Activated T-cell treated with anti-CD3 and anti-CD28 coated beads for 48 hours (primary cell): ENCODE measurements at places on chromosomes 13 and 19.
A peak's percentile ranks its signal among the peaks of the same experiment; 100 is the strongest.

DNA sequence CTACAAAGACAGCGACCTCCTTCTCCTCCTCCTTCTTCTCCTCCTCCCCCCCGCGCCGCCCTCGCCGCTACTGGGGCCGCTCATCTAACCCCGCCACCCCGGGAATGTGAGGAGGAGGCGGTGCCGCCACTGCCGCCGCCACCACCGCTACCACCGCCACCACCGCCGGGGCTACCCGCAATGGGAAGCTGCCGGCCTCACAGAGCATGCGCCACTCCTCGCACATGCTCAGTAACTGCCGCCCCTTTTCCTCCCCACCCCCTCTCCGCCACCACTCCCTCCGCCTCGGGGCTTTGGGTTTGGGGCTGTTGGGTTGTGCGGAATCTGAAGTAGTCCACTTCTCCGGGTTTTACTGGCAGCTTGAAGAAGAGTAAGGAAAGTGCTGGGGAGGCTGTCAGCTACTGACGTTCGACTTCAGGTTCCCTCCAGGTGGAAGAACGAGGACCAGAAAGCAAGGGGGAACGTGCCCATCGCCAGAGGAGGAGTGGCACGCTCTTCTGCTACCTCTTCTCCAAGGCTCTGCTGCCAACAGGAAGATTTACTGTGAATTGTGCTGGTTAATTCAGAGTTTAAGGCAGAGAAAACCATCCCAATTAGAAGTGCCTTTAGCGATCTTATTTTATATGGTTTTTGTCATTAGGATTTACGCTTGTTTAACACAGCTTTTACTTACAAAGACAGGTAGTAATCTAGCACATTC is at the start of gene MYCBP2:
TSS of gene MYCBP2 (minus strand) at position 190 of the 700 bp plus-strand sequence. CDS start 319 bp downstream, outside the sequence.
- DNase-seq = peak; percentile 96

GRCh38 chr19:6261883-6262282 is 17.9 kb downstream of the MLLT1 start:
- no peak for DNase-seq

- no peak for DNase-seq
Measured at GRCh38 chr13:111066544-111066943, 48.6 kb upstream of the ARHGEF7 start.

DNA sequence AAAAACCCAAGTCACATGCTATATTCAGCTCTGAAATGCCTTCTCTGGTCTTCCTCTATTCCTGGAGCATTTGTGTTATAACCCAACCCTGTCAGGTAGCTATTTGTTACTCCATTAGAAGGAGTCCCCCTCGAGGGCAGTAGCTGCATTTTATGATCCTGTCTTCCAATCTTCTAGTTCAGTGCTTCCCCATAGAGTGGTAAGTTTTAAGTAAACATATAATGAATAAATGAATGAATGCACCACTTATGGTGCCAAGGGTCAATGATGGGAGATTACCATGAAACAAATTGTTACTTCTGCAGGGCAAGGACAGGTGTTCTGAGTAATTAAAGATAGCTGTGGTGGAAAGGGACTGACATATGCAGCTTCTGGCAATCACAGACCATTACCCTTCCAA is 4.0 kb downstream of the RASL11A start:
- no peak for DNase-seq

- DNase-seq = no peak
Measured at GRCh38 chr13:62418376-62418775, 1002.7 kb upstream of the PCDH20 start.

DNA sequence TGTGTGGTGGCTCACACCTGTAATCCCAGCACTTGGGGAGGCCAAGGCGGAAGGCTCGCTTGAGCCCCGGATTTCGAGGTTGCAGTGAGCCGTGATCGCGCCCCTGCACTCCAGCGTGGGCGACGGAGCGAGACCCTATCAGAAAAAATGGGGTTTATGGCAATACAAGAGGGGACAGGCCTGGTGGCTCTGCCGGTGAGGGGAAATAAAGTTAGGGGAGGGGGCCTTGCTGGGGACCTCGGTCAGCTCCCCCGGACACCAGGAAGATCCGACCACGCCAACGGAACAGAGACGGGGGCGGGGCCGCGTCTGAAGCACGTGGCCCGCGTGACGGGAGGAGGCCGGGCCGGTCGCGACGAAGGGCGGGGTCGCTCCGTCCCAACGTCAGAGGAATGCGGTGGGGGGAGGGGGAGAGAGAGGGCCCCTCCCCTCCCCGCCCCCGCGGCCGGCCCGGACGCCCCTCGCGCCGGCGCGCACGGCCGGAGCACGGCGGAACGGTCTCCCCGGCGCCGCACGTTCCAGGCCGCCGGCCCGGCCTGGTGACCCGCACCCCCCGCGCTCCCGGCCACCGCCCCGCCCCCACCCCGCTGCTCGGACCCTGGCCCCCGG is 1.9 kb upstream of the HNRNPL start:
- peak; percentile 92 for DNase-seq

- DNase-seq = no peak
Measured at GRCh38 chr19:44282846-44283245, 22.0 kb downstream of the ZNF235 start.

DNA sequence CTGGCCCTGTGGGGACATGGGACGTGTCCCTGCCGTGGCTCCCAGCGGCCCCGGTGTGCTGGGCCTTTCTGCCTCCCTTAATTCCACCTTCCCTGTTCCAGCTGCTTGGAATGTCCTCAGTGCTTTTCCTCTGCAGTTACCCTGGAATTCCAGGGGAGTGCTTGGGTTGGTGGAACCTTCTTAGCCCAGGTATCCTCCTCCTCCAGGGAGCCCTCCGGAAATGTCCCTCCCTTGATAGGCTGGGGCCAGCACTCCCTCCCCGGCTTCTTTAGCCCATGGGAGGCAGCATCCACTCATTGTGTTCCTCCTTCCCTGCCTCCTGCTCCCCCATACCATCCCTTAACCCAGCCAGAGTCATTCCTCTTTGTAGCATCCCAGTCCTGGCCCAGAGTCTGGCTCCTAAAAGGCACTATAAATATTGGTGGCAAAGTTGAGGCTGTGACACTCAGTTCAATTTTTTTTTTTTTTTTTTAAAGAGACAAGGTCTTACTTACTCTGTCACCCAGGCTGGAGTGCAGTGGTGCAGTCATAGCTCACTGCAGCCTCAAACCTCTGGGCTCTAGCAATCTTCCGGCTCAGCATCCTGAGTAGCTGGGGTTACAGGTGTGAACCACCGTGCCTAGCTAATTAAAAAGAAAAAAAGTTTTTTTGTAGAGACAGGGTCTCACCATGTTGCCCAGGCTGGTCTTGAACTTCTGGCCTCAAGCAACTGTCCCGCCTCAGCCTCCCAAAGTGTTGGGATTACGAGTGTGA is 13.7 kb upstream of the SLC7A10 start:
- DNase-seq = no peak

DNA sequence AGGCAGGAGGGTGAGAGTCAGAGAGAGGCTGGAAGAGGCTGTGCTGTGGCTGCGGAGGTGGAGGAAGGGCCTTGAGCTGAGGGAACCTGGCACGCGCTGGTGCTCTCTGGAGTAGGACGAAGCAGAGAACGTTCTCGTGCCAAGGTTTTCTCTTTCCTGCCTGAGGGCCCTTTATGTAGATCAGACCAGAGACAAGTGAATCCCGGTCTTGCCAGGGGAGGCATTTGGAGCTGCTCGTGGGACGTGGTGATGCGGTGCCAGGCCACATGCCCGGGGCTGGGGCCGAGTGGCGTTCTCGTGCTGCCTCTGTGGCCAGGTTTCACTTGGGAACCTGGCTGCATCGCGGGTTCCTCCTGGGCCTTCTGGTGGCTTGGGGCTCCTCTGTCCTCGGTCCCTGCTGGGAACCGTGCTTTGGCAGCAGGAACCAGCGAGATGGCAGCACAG is 54.2 kb downstream of the KDM4B start:
- no peak for DNase-seq

GRCh38 chr13:76684336-76684735 is 201.9 kb downstream of the KCTD12 start:
- no peak for DNase-seq

DNA sequence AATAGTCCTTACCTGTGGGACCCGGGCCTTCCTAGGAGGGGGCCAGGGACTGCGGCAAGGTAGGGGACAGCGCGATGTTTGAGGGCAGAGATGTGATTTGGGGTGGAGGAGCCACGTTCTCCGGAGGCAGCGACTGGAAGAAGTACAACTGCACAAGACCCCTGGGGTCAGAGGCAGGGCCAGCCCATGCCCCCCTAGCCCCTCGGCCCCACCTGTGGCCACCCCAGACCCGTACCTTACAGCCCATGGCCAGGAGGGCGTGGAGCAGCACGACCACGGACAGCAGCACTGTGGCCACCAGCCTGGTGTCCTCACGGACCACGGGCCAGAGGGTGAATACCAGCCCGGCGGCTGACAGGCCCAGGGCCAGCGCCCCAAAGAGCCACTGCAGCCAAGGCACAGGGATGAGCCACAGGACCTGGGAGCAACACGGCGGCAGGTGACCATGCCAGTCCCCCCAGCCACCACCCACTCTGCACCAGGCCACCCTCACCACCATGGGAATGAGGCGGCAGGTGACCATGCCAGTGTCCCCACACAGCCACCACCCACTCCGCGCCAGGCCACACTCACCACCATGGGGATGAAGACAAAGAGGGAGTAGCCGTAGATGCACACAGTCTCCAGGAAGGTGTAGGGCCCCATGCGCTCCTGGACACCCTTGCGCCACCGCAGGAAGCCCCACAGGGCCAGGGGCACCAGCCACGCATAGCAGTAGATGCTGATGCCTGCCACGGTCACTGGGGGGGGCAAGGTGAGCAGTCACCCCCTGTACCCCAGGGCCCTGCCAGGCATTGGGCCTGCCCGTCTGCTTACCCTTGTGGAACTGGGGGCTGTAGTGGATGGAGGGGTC is 5.0 kb downstream of the YIPF2 start:
- no peak for DNase-seq

DNA sequence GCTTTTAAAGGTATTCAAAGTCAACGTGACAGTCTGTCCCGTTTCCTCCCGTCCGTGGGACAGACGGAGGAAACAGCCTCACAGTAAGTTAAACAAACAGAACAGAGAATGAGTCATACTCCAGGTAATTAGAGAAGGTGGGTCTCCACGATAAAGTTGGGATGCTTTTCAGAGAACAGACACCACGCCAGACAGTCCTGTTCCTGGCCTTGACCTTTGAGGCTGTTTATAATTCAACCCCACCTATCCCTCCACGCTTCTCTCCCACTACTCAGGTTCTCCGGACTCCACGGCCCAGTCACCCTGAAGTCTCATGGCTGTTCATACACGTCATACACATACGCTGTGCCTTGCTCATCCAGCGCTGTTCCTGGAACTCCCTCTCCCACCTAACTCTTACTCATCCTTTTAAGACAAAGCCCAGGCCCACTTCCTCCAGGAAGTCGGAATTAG is 42.5 kb downstream of the ARHGEF18 start:
- no peak for DNase-seq

- DNase-seq = no peak
Measured at GRCh38 chr13:33312861-33313212, 27.3 kb upstream of the STARD13 start.

DNA sequence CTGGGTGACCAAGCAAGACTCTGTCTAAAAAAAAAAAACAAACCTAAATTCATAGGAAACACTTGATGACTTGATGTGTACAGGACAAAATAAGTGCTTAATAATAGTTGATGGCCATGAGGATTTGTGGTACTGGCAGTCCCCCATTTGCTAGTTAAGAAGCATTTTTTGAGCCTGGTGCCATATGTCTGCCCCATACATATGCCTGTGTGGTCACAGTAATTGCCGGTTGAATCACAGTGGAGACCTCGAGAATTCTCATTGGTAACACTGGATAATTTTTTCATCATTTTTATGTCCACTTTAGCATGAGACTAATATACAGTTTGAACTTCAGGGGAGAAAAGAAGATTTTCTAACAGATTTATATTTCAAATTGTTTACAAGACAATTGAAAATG is 79.2 kb downstream of the LRCH1 start:
- no peak for DNase-seq

DNA sequence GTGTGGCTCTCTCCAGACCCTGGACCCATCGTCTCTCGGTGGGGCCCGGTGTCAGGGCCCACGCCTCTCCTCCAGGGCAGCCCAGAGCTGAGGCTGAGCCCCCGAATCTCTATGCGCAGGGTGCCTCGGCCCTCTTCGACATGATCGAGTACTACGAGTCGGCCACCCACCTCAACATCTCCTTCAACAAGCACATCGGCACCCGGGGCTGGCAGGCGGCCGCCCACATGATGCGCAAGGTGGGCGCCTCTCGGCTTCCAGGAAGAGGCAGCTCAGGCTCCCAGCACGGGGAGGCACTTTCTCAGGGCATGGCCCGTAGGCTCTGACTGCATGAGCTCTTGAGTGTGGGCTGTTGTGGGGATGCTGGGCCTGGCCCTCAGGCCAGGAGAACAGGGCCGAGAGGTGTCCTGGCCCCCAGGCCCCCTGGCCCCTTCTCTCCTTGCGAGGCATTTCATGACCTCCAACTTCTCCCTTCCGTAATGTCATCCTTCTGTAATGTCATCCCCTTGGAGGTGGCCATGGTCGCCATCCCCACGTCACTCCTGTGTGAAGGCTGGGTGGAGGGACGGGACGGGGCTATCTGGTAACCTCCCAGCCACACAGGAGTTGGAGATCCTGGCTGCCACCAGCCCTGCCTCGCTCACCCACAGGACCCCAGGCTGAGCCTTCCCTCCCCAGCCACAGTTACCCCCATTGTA is 19.4 kb downstream of the NKPD1 start:
- no peak for DNase-seq

DNA sequence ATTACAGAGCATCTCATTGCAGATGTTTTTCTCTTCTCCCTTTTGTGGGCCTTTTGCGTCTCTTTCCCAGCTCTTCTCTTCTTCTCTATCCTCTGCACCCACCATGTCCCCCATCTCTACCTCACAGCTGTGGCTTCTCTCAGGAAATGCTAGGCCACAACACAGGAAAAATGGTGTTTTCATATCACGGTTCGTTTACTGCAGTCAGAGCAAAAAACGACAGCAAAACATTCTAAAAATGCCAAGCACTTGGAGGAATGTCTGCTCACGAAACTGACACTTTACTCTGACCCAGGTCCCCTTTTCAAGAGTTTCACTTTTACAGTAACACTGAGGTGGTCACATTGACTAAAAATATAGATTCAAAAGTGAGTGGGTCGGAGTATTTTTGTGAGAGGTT is 152.2 kb downstream of the DCT start:
- DNase-seq = no peak

- no peak for DNase-seq
Measured at GRCh38 chr19:47854459-47854858, 4.6 kb upstream of the TPRX2 start.

DNA sequence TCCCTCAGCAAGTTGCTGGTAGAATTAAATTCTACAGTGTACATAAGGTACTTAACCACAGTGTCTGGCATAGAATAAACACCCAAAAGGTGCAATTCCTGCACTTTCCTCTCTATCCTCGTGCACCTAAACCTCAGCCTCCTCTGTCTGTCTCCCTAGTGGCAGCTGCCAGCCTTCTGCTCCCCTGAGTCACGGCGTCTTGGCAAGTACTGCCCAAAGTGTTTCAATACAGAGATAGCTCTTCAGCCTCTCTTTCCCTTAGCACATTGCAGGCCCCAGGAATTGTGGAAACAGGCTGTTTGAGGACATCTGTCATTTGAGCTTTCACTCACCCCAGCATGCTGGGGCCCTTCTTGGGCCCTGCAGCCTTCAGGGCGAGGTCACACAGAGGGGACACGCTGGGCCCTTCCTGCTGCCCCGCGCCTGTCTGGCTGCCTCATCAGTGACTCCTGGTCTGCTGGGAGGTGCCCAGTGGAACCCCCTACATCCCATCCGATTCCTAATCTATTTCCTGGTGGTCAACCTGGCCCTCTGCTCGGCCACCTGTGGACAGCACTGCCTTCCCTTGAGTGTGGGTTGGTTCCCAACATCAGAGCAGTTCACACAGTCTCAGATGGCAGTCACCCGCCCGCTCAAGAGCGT is 19.3 kb downstream of the COL4A2 start:
- no peak for DNase-seq

- DNase-seq = no peak
Measured at GRCh38 chr19:37218592-37218935, 550 bp downstream of the ZNF383 start.
